CD4-positive, alpha-beta T cell treated with Interleukin-17A for 1 hour (primary cell): ENCODE measurements at places on chromosomes 7 and 10.

GRCh38 chr7:137970253-137970975 is 31.5 kb downstream of the CREB3L2 start:
- no peak for DNase-seq

DNA sequence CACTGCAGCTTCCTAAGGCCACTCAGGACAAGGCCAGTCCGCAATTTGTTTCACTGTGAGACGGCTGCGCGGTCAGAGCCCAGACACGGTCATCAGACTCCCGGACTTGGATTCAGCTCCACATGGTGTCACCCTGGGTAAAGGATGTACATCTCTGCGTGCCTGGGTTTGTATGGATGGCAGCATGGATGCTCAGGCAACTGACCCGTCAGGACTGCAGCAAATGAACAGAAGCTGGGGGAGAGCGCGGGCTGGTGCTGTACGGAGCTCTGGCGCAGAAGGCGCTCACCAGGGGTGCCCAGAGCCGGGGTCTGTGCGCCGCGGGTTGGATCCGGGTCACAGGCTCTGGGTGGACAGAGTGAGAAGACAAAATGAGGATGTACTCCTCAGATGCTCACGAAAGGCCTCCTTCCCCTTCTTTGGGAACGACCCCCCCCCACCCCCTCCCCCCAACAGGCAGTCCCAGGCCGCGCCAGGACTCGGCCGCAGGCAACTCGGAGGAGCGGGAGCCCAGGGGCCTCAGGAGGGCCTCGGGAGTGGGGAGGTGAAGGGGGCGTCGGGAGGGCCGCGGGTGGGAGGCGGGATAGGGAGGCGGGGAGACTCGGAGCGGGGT is 92.4 kb downstream of the CXCL12 start:
- no peak for DNase-seq

- no peak for DNase-seq
These were observed 117.0 kb downstream of the ALOX5 start for GRCh38 chr10:45491061-45491460.

DNA sequence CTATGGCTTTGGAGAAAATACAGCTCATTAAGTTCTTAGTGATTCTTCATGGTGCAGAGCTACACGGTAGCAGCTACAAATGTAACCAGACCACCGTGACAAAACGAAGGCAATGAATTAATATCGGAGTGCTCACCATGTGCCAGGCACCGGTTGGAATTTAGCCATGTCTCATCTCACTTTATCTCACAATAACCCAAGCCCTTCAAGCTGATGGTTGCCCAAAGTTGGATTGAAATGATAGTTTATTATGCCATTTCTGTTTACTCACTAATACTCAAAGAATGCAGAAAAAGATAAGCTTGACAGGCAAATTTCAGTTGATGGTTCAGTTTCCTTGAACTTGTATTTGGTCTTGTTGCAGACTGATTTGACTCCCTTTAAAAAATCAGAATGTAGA is 312.6 kb downstream of the SKIDA1 start:
- no peak for DNase-seq

- DNase-seq: no peak
These were observed 235.7 kb downstream of the AUTS2 start for GRCh38 chr7:69833964-69834363.
